Left lobe of liver (tissue), 2 donors: ENCODE measurements at places on chromosomes 4 and X. TPM values are rescaled to one million over a fixed set of nuclear protein-coding genes. Genes with fewer than 3 reads are reported as not detected.

The INTU gene
- 1.1 TPM for total RNA-seq

The FREM3 gene
- not detected for total RNA-seq

DNA sequence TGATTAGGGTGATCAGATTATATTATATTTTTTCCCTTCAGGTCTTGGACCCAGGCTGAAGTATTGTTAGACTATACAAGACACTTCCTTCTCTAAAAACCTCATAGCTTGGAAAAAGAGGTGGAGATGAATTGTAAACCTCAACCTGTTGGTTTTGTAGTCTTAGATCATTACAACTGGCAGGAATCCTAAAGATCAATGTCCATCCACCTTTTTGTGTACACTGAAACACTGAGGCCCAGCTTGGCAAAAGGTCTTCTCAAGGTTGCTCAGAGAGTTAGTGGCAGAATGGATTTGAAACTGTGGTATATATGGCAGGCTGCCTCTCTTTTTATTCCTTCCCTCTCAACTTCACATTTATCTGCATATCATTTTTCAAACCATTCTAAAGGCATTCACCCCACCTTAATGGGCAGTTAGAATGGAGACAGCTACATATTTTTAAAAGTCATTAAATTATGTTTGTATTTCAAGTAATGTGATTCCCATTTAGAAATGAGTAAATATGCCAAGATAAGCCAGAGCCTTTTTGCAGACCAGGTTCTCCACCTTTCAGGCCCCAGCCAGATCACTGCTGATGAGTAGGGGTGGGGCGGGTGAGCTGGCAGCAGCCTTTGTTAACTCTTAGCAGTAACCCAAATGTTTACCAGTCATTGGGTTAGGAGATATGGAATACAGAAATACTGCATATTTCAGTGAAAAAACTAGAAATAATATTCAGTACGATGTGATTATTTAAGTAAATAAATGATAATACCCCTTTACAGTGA, 243.2 kb upstream of the F9 start:
- peak; percentile 51 for DNase-seq

The ZNF185 gene
- total RNA-seq: 0.96 TPM

DNA sequence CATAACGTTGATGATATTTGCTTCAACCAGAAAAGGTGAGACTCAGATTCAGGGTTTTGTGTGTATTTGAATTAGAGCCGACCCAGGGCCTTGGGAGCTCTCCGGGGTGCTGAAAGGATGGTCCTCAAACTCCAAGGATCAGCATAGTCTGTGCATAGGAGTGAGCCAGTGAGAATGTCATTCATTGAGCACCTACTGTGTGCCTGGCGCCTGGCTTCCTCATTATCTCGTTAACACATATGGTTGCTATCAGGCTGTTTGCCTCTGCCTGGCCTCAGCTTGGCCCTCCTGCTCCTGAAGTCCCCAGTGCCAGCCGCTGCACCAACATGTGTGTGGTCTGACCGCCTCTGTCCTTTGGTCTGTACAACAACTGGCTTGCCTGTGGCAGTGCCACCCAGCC, 25.1 kb upstream of the JAKMIP1 start:
- no peak for DNase-seq

The PDCL2 gene
- not detected for total RNA-seq

- no peak for DNase-seq
Measured at GRCh38 chr4:147582386-147583060, 34.7 kb upstream of the TMEM184C start.

The SPANXN4 gene
- total RNA-seq: not detected

GRCh38 chrX:77561372-77561771, 114.2 kb downstream of the FGF16 start:
- no peak for DNase-seq

The TLR1 gene
- total RNA-seq: 4.2 TPM

DNA sequence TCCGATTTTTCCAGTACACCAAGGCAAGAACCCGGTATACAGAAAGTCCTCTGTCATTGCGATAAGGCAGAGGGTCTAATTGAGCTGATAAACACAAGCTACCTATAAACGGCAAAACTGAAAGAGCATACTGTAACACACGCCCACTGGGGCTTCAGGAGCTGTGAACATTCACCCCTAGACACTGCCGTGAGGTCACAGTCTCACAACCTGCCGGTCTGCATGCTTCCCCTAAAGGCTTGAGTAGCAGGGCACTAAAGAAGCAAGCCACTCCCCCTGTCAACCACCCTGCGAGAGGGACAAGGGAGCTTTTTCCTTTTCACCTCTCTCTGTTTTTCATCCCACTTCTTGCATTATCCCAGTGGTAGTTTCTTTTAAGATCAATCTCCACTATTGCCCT, 22.4 kb upstream of the F9 start:
- no peak for DNase-seq

DNA sequence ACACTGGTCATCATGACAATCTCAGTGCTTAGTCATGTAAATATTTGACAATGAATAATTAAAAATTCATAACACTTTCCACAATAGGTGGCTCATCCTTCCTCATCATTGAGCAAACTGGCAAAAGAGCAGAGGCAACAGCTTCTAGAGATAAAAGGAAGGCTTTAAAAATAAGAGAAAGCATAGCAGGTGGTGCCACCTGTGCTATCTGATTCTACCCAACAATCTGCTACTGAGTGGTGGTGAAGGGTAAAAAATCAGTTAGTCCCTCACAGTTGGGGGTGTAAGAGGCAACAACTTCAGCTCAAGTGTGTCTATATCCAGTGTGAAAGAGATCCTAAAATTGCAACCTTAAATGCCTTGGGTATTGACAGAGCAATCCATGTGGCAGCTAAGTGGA, 280.1 kb upstream of the PPARGC1A start:
- no peak for DNase-seq

GRCh38 chr4:42152507-42153504, at the start of gene BEND4:
Gene BEND4, minus strand, starts transcription at chr4:42152655. Its CDS starts 512 bp downstream, at chr4:42152143.
- DNase-seq: no peak

GRCh38 chr4:115865736-115866135, 752.3 kb upstream of the NDST4 start:
- no peak for DNase-seq

DNA sequence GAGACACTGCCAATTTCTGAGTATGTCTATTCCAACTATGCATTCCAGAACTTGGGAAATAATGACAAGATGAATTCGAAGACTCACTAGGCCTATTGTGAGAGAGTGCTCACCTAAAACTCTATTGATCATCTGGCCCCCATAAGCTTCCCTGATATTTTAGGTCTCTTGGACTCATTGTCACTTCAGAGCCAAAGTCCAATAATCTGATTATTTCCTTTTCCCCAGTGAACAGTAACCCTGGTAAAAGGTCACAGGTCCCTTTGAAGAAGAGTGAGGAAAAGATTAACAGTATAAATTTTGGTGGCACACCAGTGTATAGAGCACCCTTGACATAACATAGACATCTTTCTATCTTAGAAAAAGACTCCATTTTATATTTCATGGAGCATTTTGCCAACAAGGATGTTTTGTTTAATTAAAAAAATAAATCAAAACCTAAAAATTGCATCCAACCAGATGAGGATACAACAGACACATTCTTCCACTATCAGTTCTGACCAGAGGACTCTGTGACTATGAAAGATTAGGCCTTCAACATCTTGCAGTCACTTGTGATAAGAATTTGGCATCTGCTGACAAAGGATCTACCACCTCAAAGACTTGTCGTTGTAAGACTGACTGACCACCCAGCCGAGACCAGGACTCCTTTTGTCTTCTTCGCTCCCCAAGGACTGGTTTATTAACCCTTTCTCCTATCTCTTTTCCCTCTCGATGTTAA, 191.9 kb downstream of the MAB21L2 start:
- DNase-seq: no peak

The PWWP3B gene
- total RNA-seq: 1.2 TPM

The MAGEE2 gene
- not detected for total RNA-seq

DNA sequence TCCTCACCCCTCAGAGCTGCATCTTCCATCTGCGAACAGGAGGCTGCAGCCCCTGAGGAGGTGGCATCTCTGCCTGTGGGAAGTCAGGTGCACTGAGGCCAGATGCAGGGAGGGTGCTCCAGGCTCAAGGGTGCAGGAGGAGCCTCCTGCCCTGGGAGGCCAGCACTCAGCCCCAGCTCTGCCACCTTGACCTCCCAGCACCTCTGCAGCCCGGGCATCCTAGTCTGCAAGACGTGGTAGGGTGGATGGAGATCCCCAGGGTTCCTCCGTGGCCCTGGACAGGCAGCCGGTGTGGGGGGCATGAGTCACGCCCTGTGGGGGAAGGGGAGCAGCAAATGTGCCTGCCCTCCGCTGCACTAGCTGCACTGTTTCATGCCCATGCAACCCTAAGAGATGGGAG, 64.7 kb downstream of the TRMT44 start:
- DNase-seq: no peak

The FAM149A gene
- 33.4 TPM for total RNA-seq

The PSAPL1 gene
- not detected for total RNA-seq

GRCh38 chr4:6988016-6988715, 55.0 kb upstream of the TADA2B start:
- no peak for DNase-seq
